Renal pelvis (tissue), 12 donors: ENCODE measurements at places on chromosomes 7 and 10. TPM values are rescaled to one million over a fixed set of nuclear protein-coding genes. Genes with fewer than 3 reads are reported as not detected.

PNLIP gene
- polyA plus RNA-seq: not detected

UCMA gene
- not detected for polyA plus RNA-seq

TAC1 gene
- polyA plus RNA-seq: 0.37 TPM

ADCY1 gene
- polyA plus RNA-seq: 3.6 TPM

GNAT3 gene
- not detected for polyA plus RNA-seq

CALML5 gene
- not detected for polyA plus RNA-seq

BAMBI gene
- 40.3 TPM for polyA plus RNA-seq

ZNF804B gene
- polyA plus RNA-seq: 0.35 TPM

TAS2R3 gene
- 0.50 TPM for polyA plus RNA-seq

COL17A1 gene
- 0.30 TPM for polyA plus RNA-seq

FAS gene
- 9.3 TPM for polyA plus RNA-seq
